Spleen (tissue), 13 donors: ENCODE measurements at places on chromosomes 4 and X. TPM values are rescaled to one million over a fixed set of nuclear protein-coding genes. Genes with fewer than 3 reads are reported as not detected.

RAPGEF2 gene
- polyA plus RNA-seq, result 4.4 TPM

CSAG3 gene
- polyA plus RNA-seq, result 1.3 TPM

DGKK gene
- polyA plus RNA-seq, result not detected

TEX11 gene
- polyA plus RNA-seq, result 0.32 TPM

GABRG1 gene
- polyA plus RNA-seq, result 0.03 TPM

DCX gene
- polyA plus RNA-seq, result 0.02 TPM

ARSJ gene
- 0.12 TPM for polyA plus RNA-seq

CFP gene
- polyA plus RNA-seq, result 85.8 TPM

DKK2 gene
- 0.29 TPM for polyA plus RNA-seq

TLR3 gene
- polyA plus RNA-seq, result 0.44 TPM

PABPC4L gene
- polyA plus RNA-seq, result 0.09 TPM

EREG gene
- polyA plus RNA-seq, result 0.17 TPM

RBMXL3 gene
- polyA plus RNA-seq, result not detected

XKRX gene
- 0.22 TPM for polyA plus RNA-seq

RBMX2 gene
- 20.2 TPM for polyA plus RNA-seq

RAB9B gene
- 0.46 TPM for polyA plus RNA-seq

SPATA18 gene
- polyA plus RNA-seq, result 0.18 TPM

CACNA1F gene
- 0.67 TPM for polyA plus RNA-seq

VCX gene
- polyA plus RNA-seq, result not detected

PABPC1L2B gene
- polyA plus RNA-seq, result 0.07 TPM

SRPX2 gene
- 13.1 TPM for polyA plus RNA-seq

EMCN gene
- polyA plus RNA-seq, result 1.4 TPM

CLDN24 gene
- not detected for polyA plus RNA-seq
